HS-5 (cell line): ENCODE measurements at places on chromosomes 6 and 20.

DNA sequence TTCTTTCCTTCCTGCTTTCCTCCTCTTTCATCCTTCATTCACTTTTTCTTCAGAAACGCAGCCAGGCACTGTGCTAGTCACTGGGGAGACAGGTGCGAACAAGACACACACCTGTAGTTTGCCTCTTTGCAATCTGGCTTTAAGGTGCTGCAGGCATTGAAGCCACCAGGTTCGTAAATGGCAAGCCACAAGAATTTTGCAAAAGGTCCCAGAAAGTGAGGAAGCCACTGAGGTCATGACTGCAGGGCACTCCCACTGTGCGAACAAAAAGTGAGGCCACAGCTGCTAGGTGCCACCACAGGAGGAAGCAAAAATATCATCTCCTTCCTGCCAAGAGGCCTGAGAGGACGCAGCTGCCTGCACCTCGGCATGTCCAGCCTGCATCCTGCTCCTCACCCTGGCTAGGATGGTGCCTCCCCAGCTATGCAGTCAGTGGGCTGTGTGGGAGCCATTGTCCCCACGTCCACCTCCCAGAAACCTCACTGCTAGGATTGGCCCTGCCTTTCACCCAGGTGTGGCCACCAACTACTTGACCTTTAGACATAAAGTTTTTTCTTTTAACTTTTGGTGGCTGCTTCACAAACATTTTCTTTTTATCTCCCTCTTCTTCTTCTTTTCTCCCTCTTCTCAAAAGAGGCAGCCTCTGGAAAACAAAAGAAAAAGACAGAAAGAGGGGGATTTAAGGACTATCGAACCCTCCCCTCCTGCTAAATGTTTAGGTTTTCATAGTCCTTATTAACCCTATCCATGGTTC lies 230.8 kb downstream of the BCAS1 start:
- DNase-seq: no peak

GRCh38 chr6:85185977-85186376 lies 263.9 kb upstream of the NT5E start:
- no peak for DNase-seq

- no peak for DNase-seq
Measured at GRCh38 chr6:139250296-139251044, 41.3 kb downstream of the TXLNB start.

DNA sequence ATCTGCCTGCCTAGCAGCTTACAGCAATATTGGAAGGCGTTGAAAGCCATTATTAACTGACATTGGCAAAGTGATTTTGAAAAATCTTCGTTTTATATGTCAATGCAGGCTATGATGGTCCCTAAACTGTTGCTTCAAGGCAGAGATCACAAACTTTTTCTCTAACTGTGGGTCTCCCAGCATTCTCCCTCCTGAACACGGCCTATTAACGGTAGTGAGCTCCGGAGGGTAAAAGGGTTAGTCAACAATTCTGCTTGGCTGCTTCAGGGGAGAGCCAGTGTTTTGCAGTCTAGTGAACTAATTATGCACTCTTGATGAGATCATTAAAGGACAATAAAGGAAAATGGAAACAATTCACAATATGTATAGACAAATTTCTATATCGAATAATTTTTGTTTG lies 261.8 kb upstream of the QKI start:
- no peak for DNase-seq

DNA sequence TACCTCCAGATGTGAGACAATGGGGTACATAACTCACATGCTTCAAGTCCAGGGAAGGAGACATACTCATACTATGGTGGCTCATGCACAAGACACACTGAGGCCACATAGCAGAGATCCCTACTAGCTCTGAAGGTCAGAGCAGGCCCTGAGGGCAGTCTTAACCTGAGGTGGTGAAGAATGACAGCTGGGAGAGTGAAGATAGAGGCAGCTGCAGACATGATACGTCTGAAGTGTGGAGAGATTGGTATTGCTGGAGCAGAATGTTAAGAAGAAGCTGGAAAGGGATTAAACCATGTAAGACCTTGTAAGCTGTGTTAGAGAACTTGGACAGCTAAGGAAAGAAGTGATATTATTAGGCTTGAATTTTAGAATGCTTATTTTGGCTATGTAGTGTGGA lies 32.9 kb downstream of the PGM3 start:
- no peak for DNase-seq

GRCh38 chr6:148547110-148547509 lies 199.7 kb upstream of the UST start:
- DNase-seq: no peak

- no peak for DNase-seq
Measured at GRCh38 chr20:64001607-64002011, 20.7 kb downstream of the PRPF6 start.

DNA sequence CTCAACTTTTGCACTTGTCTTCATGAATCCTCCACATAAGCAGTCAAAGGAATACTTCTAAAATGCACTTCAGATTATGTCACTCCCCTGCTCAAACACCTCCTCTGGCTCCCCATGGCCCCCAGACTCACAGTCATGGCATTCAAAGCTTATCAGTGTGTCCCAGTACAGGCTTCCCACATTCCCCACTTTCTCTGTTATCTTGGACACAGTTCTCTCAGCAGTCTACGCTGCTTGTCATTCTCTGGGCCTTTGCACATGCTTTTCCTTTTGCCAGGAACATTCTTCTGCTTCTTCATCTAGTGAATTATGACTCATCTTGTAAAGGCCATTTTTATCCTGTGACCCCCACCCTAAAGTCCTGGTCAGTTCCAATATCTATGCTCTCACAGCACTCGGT lies 31.8 kb downstream of the SLC13A3 start:
- DNase-seq: no peak

DNA sequence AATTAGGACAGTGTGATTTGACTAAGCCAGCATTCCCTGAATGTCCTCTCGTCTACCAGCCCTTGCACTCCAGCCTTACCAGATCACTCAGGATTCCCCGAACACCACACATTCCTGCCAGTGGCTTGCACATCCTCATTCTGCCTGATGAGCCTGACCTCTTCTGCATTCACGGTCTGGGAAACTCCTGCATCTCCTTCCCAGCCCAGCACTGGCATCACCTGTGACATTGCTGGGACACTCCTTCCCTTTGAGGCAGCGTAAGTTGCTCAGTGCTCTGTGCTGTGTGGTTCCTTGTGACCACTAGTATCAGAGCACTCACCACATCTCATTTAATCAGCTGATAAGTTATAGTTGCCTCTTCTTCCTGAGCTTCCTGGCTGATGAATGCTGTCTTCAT lies 17.3 kb downstream of the NCOA7 start:
- DNase-seq: no peak

DNA sequence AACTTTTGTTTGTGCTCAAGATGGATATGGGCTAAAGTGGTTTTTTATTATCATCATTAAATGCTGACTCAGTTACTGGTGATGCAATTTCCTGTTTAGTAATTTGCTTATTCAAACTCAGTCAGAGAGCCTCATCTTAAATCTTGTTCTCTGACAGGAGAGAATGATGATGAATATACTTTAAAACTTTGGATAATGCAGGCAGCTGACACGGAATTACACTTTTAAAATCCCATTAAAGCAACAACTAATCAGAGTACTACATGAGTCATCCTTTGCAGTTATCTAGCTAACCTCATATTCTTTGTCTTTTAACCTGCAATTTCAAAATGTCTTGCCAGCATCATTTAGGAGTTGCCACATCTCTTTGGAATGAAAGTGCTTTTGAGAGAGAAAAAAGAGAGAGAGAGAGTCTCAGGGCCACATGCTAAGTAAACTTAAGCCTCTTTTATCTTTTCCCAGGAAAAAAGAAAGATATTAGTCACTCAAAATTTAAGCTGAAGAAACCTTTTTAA lies 9.2 kb upstream of the C6orf141 start:
- peak; percentile 93 for DNase-seq

- no peak for DNase-seq
Measured at GRCh38 chr6:156864557-156864956, 87.4 kb downstream of the ARID1B start.

DNA sequence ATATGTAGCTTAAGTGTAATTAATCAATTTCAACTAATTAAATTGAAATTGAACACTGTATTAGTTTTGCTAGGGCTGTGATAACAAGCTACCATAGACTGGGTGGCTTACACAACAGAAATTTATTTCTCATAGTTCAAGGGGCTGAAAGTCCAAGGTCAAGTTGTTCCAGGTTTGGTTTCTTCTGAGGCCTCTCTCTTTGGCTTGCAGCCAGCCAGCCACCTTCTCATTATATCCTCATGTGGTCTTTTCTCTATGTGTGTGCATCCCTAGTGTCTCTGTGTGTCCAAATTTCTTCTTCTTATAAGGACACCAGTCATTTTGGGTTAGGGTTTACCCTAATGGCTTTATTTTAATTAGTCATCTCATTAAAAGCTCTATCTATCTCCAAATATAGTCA lies 611.7 kb downstream of the UTRN start:
- DNase-seq: no peak

GRCh38 chr6:12116264-12116800 lies 104.2 kb downstream of the HIVEP1 start:
- no peak for DNase-seq

- no peak for DNase-seq
Measured at GRCh38 chr6:146267946-146268345, 239.1 kb downstream of the GRM1 start.

GRCh38 chr6:28078836-28079235 lies 1.5 kb upstream of the ZNF165 start:
- no peak for DNase-seq

DNA sequence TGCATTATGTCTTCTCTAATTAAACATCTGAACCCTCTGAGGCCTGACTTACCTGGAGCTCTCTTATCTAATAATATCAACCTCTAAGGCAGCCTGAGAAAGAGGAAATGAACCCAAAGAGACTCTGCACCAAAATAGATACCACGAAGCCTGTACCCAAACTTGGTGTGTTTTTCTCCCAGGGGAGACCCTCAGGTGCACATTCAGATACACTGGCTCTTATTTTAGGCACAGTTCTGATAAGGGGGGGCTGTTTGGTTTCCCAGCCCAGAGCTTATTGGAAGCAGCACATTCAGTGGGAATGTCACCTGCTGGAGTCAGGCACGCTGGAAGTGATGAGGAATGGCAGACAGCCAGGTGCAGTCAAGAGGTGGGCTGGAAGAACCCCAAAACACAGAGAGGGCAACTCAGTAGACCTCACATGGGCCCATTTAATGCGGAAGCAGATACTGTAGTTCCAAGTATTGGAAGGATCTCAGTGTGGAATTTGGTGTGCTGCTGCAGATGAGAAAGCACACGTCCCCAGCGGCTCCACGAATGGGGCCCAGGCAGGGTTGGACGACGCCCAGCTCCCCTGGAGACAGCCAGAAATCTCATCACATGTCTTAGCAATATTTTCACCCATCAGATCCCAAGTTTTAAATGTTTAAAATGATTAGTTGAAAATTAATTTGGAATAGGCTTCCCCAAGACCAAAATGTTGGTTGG lies 9.7 kb upstream of the CCR6 start:
- DNase-seq: no peak

GRCh38 chr6:109449795-109450673 lies 5.5 kb downstream of the MICAL1 start:
- no peak for DNase-seq

- DNase-seq: no peak
Measured at GRCh38 chr20:14232650-14233049, 104.8 kb downstream of the FLRT3 start.

GRCh38 chr6:20169786-20170185 lies 42.5 kb downstream of the MBOAT1 start:
- DNase-seq: no peak

DNA sequence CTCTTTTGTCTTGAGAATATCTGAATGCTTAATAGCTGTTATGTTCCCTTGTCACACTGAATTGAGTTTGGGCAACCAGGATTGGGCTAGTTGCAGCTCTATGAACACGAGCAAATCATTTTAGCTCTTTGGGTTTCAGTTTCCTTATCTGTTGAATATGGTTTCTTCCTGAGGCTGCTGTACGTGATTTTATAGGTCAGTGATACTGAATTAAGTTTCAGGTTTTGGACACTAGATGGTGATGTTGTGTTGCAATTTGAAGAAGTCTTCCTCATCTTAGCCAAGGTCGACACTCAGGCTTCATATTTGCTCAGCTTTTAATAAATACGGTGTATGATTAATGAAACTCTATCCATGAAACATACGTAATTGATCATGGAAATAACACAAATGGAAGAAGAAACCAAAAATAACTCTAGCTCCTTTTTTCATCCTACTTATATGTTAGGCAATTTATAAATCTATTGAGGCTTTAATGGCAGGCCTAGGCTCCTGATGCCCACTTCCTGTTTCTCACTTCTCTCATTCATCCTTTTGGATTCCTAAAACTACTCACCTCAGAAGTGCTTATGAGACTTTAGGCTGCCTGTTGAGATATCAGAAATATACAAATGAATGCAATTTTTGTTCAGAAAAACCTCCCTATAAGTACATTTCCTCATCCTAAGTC lies 354.1 kb upstream of the MAP3K7 start:
- peak; percentile 68 for DNase-seq

GRCh38 chr6:130457605-130458004 lies 91.8 kb downstream of the TMEM200A start:
- DNase-seq: no peak

DNA sequence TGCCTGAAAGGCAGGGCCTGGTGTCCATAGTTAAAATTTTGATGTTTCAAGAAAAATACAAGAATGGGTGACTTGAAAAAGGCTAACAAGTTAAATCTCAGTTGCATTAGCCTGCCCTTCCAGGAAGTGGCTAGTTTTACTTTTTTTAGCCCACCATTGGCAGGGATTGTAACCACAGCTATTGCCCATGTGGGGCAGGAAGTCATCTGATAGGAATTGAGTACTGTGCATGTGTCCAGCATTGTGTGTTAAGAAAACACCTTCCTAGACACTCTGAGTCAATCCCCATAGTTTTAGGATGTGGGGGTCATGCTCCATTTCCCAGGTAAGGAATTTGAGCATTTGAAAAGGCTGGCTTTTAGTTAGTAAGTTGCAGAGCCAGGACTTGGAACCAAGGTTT lies 26.9 kb downstream of the LYRM2 start:
- DNase-seq: no peak

- DNase-seq: no peak
Measured at GRCh38 chr6:34383161-34383631, 9.3 kb downstream of the NUDT3 start.

GRCh38 chr6:44000164-44000842 lies 126.9 kb downstream of the MRPL14 start:
- DNase-seq: no peak

- DNase-seq: no peak
Measured at GRCh38 chr20:38828514-38829295, 23.2 kb downstream of the PPP1R16B start.

GRCh38 chr6:85452441-85452881 lies 2.6 kb downstream of the NT5E start:
- DNase-seq: no peak

- DNase-seq: no peak
Measured at GRCh38 chr6:106360989-106361430, 493 bp downstream of the CRYBG1 start.

GRCh38 chr6:40965046-40965445 lies 74.0 kb downstream of the UNC5CL start:
- DNase-seq: no peak

GRCh38 chr20:36582322-36582721 lies 8.9 kb downstream of the TGIF2 start:
- no peak for DNase-seq

- no peak for DNase-seq
Measured at GRCh38 chr6:167652701-167653095, 174.0 kb upstream of the AFDN start.

GRCh38 chr6:70246118-70246517 lies 56.8 kb downstream of the COL9A1 start:
- DNase-seq: no peak

GRCh38 chr6:131574686-131575085 lies 1.7 kb downstream of the ARG1 start:
- DNase-seq: no peak
